OCI-M1 (cell line): ENCODE measurements at places on chromosomes 5 and 9.

DNA sequence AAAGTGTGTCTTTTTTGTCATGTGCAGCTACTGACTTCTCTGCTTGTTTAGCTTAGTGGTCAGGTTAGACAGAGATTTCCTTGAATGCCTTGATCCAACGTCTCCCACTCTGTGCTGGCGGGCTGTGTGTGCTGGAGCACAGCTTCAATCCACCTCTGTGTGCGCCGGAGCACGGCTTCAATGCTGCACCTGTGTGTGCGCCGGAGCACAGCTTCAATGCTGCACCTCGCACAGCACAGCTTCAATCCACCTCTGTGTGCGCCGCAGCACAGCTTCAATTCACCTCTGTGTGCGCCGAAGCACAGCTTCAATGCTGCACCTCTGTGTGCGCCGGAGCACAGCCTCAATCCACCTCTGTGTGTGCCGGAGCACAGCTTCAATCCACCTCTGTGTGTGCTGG lies 69.0 kb upstream of the PHYKPL start:
- no peak for DNase-seq

GRCh38 chr9:92966518-92966800 lies 19.1 kb downstream of the FGD3 start:
- no peak for DNase-seq

DNA sequence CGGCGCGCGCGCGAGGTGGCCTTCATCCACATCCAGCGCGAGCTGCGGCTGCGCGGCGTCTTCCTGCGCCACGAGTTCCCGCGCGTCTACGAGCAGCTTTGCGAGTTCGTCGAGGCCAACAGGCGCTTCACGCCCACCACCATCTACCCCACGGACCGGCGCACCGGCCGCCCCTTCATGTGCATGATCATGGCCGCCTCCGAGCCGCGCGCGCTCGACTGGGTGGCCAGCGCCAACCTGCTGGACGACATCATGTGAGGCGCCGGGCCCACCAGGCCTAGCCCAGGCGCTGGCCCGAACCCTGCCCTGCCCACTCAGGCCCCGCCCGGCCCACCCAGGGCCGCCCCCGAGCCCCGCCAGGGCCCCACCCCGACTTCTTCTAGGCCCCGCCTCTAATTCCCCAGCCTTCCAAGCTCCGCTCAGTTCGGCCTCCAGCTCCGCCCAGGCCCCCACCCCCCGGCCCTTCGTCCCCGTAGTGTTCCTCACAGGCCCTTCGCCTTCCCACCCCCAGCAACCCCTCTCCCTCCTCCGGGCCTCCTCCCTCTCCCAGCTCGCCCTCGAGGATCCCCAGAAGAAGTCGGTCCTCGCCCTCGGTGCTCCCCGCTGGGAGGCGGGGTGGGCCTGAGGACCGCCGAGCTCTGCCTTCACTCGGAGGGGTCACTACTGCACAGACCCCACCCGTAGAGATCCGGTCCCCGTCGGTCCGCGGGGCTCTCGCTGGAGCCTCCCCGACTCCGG lies 2.0 kb upstream of the PHPT1 start:
- peak; percentile 88 for DNase-seq

- DNase-seq = no peak
Measured at GRCh38 chr5:118397236-118397635, 591.1 kb downstream of the DTWD2 start.

DNA sequence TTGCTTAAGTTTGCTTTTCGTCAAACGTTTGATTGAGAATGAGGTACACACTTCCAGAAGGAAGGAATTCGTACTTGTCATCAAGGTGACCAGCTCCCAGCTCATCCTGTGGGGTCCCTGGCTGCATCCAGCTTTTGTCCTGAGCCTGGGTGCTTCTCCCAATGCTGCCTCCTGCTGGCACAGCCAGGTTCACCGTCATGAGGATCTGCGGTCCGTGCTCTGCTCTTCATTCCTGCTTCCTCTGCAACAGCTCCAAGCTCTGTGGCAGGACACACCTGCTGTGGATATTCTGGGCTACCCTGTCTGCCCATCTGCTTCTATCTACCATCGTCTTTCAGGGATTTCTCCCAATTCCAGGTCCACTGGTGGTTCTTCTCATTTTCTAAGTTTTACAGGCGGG lies 13.3 kb upstream of the UBE2QL1 start:
- peak; percentile 6 for DNase-seq

DNA sequence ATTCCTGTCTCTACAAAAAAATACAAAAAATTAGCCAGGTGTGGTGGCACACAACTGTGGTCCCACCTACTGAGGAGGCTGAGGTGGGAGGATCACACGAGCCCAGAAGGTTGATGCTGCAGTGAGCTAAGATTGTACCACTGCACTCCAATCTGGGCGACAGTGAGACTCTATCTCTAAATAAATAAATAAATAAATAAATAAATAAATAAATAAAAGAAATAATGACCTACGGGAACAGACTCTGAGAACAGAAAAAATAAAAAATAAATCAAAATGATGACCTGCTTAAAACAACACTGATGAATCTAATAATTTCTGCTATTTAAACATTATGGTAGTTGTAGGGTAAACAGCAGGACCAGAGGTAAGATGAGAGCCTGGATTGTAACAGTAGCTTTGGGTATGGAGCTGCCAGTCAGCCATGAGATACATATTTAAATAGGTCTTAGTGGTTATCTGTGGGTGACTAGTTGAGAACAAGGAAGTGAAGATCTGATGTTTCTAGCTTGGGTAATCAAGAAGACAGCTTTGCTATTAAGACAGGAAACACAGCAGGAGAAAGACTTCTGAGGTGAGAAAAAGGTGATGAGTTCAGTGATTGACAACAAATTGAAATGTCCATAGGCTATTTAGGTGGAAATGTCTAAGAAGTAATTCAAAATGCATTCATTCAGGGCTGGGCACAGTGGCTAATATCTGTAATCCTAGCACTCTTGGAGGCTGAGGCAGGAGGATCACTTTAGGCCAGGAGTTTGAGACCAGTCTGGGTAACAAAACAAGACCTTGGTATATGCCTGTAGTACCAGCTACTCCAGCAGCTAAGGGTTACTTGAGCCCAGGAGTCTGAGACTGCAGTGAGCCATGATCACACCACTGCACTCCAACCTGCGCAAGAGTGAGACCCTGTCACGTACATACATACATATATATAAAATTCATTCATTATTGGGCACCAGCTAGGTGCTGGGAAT lies 11.0 kb downstream of the RNF145 start:
- peak; percentile 36 for DNase-seq

GRCh38 chr5:138103319-138103637 lies 19.4 kb downstream of the WNT8A start:
- no peak for DNase-seq
